ENCODE measurements at places on chromosomes 7 and 10.

DNA sequence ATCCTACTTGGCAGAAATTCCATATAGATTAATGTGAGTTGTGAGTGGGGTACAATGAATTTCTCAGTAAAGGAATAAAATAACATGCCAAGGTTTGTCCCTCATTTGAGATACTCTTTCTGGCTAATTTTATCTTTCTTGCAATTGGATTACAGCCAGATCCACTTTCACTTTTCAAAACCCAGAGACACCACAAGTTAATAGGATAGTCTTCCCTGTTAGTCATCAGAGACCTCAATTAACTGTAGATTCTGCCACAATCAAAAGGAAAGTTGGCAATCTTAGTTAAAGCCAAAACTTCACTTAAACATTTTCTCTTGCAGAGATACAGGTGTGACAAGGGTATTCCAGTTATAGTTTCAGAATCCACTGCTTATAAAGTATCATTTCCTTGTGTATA, 91.4 kb upstream of the PHYHIPL start:
- no peak for DNase-seq

DNA sequence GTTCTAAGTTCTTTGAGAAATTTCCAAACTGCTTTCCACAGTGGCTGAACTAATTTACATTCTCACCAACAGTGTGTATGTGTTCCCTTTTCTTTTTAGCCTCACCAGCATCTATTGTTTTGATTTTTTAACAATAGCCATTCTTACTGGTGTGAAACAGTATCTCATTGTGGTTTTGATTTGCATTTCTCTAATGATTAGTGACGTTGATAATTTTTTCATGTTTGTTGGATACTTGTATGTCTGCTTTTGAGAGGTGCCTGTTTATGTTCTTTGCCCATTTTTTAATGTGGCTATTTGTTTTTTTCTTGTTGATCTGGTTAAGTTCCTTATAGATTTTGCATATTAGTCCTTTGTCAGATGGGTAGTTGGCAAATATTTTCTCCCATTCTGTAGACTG, 191.4 kb downstream of the AGMO start:
- no peak for DNase-seq

DNA sequence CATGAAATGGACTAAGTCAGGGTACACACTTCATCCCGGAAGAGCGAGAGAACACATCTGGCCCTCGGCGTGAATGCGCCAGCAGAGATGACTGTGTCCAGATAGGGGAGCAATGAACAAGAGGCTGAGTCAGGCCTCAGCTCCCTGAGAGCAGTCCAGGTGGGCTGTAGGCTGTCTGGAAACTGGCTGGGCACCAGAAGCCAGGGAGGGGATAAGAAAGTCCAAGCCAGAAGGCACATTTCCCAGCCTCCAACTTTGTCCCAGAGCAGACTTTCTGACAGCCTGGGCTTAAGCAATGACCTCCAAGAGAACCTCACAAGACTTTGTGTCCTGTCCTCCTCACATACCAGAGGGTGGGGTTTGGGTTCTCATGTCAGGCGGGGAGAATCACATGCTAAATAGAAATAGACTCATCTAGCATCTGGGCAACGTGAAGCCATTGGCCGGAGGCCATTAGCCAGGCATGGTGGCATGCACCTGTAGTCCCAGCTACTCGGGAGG, 157.2 kb downstream of the ARHGAP12 start:
- no peak for DNase-seq

DNA sequence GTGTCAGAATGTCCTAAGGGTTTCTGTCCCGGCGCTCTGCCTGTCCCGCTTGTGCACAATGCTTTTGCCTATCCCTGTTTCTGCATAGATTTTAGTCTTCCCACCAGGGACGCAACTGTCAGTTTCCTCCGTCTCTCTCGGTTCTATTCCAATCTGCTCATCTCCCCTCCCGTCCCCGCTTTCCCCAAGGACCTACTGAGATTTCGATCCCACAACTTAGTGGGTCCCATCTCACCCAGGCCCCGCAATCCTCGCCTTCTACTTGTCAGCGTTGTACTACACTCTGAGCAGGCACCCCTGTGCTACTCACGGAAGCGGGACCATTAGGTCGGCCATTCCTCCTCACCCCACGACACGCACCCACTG, 519 bp upstream of the ZNF655 start:
- no peak for DNase-seq

DNA sequence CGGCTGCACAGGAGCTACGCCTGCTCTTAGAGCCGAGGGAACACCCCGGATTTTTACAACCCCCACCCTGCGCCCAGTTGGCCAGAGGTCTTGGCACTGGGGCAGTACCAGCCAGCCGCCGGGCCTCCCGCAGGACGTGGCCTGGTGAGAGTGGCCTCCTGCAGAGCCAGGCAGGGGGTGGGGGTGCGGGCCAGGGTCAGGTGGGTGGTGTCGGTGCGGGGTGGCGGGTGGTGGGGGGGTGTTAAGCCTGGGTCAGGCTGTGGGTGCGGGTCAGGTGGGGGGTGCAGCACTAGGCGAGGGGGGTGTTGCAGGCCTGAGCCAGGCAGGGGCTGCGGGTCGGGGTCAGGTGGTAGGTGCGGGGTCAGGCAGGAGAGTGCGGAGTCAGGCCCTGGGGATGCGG, 647 bp downstream of the ECHS1 start:
- DNase-seq: no peak

DNA sequence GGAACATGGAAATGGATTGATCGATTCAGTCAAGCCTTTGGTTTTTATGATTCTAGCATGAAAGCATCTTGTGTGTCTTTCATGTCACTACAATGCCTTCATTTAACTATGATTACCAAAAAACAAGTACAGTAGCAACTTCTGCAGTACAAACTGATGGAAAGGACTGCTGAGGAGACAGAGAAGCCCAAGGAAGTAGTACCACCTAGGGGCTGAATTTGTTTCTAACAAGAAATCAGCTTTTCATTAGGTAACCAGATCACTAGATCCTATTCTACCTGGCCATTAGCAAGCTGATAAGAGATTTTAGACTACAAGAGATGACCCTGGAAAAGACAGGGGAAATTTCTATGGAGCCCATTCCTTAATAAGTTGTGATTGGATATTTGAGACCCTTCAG, 3.2 kb upstream of the IFIT1 start:
- no peak for DNase-seq

GRCh38 chr7:27697861-27698430, 35.3 kb upstream of the HIBADH start:
- DNase-seq: peak; percentile 91

GRCh38 chr7:116950889-116951351, 2.4 kb upstream of the ST7 start:
- DNase-seq: no peak

- no peak for DNase-seq
These were observed 355.1 kb downstream of the AUTS2 start for GRCh38 chr7:69953136-69954067.

DNA sequence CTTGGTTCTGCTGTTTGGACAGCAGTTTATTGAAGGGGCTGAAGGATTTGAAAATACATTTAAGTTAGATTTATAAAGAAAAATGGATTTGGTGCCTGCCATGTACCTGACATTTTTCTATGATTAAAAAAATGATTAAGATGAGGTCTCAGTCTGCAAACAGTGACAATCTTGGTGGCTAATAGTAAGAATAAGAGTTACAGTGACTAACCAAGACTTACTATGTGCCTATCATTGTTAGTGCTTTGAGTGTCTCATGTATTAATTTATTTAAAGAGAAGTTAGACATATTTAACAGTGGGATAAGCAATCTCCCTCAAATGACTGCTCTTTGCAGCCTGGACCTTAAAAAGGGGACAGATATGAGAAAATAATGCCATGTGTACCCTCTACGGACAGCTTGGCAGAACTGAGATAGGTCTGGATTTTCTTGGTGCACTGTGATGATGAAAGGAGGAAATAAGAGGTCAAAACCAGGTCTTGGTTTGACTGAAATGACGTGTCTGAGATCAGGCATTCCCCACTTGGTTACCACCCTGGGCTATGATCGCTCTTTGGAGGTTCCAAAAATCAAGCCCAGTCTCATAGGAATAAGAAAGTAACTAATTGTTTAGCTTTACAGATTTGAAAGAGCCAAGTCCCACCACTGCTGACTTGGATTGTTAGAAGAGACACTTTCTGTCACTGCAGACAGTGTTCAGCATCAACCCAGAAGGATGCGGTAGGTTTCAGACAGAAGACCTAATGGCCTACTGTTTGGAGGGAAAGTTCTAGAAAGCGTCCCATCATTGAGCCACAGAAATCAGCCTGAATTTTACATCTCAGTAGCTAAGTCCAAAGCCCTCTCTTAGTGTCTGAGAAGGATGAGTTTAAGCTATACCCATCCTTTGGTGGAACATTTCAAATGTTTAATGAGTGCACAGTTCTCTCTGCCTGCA, 2.1 kb downstream of the CASP7 start:
- no peak for DNase-seq

- DNase-seq: no peak
These were observed 175.3 kb upstream of the KLF14 start for GRCh38 chr7:130909161-130909836.

DNA sequence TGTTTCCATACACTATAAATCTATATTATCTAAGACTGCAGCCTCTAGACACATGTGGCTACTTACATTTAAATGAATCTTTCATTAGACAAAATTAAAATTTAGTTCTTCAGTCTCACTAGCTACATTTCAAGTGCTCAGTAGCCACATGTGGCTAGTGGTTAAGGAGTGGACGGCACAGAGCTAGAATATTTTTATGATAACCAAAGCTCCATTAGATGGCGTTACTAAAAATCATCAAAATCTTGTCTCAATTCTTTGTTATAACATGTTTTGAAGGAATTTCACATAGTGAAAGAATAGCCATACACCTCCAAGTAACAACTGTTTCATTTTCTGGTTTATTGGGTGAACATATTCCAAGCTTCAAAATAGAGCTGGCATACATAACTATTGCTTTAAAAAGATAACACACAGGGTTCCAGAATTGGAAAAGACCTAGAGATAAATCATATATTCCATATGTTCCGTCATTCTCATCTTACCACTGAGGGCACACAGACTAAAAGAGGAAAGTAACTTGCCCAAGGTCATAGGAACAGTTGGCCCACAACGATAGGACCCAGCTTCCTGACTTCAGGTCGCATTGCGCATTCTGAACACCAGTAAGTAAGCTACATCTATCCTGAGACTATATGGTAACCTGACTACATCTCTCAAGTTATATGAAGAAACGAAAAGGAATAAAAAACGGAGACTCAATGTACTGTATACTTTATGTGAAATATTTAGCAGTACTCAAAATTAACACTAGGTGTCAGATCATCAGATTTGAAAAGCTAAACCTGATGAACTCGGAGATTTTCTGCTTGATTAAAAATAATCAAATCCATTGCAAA, 66.6 kb downstream of the CAV1 start:
- DNase-seq: no peak

- DNase-seq: no peak
These were observed 64.7 kb upstream of the ANK3 start for GRCh38 chr10:60454336-60454735.

- peak; percentile 4 for DNase-seq
These were observed 276.3 kb downstream of the ADARB2 start for GRCh38 chr10:1461016-1461415.

GRCh38 chr7:88399696-88400240, 93.1 kb upstream of the STEAP4 start:
- no peak for DNase-seq

DNA sequence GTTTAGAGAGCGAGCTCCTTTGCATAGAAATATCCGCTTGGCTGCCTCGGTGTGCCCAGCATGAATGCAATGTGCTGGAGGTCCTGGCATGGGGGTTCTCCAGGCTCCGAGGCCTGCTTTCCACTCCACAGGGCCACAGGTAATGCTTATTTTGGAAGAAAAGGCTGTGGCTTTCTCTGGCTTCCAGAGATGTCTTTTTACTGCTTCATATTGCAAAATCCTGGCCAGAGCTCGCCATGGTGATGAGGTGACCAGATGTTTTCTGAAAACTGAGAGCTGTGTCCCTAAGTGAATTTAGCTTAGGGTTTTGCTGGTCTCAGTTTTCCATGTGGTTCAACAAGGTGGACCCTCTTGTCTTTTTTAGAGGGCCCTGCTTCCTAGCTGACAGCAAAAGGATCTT, 65.2 kb downstream of the BMPER start:
- DNase-seq: no peak

DNA sequence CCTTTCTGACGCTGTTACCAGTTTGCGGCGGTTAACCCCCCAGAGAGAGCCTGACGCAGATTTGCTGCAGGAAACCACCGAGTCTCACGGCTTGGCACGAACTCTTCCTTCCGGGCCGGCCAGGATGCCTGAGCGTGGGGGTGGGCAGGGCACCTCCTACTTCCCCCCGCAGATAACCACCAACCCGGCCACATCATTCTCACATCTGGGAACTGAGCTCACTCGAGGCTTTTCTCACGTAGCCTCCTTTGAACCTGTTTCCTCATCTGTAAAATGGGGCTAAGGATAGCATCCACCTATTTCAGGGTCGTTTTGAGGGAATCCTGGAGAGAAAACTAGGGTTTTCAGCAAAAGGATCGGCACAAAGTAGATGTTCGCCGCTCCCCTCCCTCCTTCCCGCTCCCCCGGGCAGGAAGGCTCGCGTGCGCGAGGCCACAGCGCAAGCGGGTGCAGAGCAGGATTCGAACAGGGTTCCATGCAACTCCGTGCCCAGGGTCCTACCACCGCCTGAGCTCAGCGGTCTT, 23.6 kb downstream of the DDIT4 start:
- peak; percentile 86 for DNase-seq

DNA sequence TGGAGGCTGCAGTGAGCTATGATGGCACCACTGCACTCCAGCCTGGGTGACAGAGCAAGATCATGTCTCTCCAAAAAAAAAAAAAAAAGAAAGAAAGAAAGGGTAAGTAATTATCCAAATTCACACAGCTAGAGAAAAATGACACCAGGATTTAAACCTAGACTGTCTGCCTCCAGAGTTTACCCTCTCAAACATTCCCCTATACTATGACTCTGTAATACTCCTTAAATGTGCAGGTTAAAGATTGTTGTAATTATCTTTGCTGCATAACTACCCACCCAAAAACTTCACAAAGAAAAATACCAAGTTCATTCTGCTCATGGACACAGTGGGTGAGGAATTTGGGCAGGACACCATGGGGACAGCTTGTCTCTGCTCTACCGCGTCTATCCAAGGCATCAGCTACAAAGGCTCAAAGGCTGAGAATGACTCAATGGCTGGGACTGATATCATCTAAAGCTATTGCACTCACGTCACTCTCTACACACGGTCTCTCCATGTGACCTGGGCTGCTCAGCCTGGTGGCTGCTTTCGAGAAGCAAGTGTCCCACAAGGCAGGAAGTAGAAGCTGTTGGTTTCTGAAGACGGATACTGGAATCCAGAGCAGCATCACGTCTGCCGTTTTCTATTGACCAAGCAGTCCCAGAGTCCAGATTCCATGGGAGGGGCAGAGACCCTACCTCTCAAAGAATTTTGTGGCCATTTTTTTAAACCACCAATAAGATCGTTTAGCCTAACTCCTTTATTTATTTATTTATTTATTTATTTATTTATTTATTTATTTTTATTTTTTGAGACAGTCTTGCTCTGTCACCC, 185.7 kb upstream of the AUTS2 start:
- DNase-seq: no peak

DNA sequence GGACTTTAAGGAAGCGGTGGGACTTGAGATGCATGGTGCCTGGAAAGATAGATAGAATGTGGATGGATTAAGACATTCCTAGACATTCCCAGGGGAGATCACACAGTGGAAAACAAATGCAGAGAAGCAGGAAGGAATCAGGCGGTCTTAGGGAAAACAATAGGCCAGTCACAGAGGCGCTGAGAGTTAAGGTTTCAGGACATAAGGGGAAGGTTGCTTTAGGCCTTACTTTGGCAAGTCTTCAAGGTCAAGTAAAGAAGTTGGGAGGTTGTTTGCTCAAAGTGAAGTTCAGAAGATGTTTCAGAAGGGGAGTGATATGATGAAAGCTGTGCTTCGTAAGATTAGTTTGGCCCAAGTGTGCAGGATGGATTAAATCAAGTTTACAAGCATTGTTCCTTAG, 109.4 kb downstream of the SUGCT start:
- DNase-seq: no peak

Data from foreskin melanocyte (primary cell).